Pancreas (tissue), 10 donors: ENCODE measurements at places on chromosomes 7 and 10.

- no peak for DNase-seq
Observed at GRCh38 chr7:27746978-27747377, 7.0 kb downstream of the TAX1BP1 start.

- peak; percentile 33 for DNase-seq
Observed at GRCh38 chr10:6299234-6299633, 96.5 kb downstream of the PFKFB3 start.

DNA sequence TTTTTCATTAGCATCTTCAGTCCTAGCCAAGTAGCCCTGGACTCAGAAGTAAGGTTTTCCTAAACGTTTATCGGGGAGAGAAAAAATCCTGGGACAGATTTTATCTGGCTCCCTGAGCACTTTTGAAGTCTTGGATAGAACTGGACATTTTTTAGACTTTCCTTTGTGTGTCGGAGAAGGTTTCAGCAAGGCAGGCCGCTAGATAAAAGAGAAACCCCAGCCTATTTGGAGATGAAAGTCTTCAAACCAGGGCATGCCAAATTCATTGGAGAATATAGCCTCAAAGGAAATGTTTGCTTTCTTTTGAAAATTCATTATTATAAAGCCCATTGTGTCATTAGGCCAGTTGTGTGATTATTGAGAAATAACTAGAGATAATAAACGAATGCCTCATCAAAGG, 228.1 kb downstream of the BAMBI start:
- DNase-seq: no peak

- DNase-seq: no peak
Observed at GRCh38 chr7:156318426-156318825, 322.1 kb upstream of the RNF32 start.

DNA sequence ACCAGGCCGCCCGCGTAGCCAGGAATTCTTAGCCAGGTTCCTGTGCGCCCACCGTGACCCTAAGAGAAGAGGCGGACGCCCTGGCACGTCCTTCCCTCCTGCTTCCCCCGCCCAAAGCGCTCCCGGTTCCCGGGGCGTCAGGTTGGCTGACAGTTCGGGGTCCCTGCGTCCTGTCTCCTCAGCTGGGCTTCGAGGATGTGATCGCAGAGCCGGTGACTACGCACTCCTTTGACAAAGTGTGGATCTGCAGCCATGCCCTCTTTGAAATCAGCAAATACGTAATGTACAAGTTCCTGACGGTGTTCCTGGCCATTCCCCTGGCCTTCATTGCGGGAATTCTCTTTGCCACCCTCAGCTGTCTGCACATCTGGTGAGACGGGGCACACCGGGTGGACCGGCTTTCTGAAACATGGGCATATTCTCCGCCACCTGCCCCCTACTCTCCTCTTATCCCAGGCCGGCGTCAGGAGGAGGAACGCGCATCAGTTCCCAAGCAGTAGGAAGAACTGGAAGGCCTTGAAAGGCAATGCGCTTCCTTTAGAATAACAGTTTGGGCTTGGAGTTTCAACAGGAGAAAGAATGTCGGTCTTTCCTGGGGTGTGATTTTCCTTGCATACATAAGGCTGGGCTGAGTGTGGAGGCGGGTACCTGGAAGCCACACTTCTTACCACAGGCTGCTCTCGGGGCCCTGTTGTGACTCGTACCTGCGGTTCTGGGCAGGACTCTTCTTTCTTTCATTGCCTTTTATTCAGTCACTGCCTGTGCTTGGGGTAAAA, 728 bp downstream of the CAV2 start:
- peak; percentile 10 for DNase-seq

- no peak for DNase-seq
Observed at GRCh38 chr7:107768263-107768662, 24.3 kb downstream of the CBLL1 start.

- no peak for DNase-seq
Observed at GRCh38 chr7:46091071-46091470, 170.0 kb upstream of the IGFBP3 start.

- DNase-seq: no peak
Observed at GRCh38 chr7:3480197-3480596, 179.1 kb downstream of the SDK1 start.

GRCh38 chr7:156478486-156478885, 162.1 kb upstream of the RNF32 start:
- no peak for DNase-seq

DNA sequence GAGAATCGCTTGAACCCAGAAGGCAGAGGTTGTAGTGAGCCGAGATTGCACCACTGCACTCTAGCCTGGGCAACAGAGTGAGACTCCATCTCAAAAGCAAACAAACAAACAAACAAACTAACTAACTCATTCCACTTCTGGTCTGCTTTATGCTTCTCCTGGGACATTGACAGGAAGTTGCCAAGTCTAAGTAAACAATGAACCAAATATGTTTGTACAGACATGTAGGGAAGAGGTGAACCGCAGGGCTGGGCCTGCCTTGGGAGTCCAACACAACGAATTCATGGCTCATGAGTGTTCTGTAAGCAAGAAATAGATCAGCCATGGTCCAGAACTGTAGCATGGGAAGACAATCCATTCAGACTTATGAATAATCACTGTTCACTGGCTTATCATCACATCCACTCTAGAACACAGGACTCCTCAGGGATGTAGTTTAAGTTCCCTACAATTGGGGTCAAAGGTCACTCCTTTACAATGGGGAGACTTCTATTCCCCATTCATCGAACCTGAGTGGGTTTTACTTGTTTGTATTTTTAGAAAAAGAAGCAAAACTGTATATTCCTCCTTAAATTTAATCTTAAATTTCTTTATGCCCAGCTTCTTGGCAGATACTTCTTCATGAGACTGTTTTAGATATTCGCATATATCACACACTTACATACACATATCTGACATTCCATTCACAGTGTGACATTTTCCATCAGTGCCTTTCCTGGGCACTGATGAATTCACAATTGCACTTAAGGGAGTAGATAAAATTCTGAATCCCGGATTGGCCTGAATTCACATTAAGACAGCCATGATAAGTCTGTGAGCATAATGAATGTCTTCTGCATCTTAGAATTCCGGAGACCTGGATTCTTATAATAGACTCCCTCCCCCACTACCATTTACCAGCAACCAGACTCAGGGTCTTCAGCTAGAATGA, 159.1 kb upstream of the EEPD1 start:
- no peak for DNase-seq

GRCh38 chr7:81685270-81685868, 84.5 kb downstream of the HGF start:
- no peak for DNase-seq
